ENCODE measurements at places on chromosomes 16 and 17. TPM values are rescaled to one million over a fixed set of nuclear protein-coding genes. Genes with fewer than 3 reads are reported as not detected.

Gene C1QTNF1
- not detected for polyA plus RNA-seq

Gene PGAP3
- 22.1 TPM for polyA plus RNA-seq

Gene KRTAP9-2
- polyA plus RNA-seq = not detected

Gene SOX8
- 0.47 TPM for polyA plus RNA-seq

DNA sequence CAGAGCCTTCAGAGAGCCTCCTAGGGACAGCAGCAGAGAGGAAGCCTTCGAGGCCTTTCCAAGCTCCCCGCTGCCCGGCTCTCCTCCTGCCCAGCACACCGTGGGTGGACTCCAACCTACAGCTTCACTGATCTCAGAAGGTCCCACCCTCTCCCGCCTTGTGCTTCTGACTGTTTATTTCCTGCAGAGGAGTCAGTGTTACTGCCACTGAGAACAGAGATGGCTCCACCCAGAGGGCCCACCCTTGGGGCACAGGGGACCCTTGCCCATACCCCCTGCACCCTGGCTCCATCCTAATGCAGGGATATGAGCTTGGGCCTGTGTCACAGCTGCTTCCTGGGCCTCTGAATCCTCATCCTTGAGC lies 52.8 kb upstream of the TOB1 start:
- DNase-seq = no peak
